ENCODE measurements at places on chromosomes 2 and 18.

GRCh38 chr2:28904802-28905457, 10.5 kb downstream of the WDR43 start:
- no peak for DNase-seq

DNA sequence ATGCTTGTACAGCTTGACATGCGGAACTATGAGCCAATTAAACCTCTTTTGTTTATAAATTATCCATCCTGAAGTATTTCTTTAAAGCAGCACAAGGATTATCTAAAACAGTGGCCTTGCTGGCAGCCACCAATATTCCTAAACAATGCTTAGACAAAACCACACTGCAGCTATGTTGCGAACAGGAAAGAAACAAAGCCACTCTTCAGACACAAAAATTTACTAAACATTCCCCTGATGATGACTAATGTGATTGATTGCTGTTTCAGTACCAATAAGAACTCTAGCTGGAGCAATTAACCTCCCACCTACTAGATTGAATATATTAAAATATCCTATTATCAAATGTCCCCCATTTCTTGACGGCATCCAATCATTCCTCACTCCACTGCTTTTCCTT, 325.8 kb upstream of the REG3G start:
- DNase-seq = no peak

GRCh38 chr2:18077231-18077630, 198.8 kb downstream of the KCNS3 start:
- no peak for DNase-seq

GRCh38 chr18:57547260-57547659, 39.2 kb downstream of the FECH start:
- no peak for DNase-seq

- DNase-seq = no peak
These were observed 70.1 kb downstream of the NOL10 start for GRCh38 chr2:10619643-10620042.

DNA sequence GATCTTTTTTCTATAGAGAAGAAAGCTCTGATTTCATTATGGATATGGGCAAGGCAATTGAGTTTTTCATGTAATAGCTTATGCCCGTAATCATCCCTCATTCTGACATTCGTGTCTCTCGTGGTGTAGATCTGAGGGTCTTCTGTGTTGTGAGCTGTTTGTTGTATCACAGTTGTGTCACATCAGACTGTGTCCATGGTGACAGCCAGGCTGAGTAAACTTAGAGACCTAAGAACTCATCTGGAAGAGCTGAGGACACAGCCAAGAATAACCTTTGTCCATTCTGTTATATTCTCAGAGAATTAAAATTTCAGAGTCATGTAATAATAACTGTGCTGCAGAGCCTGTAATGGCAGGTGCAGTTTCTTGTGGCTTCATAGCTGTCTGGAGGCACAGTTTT, 116.5 kb downstream of the ATP9B start:
- no peak for DNase-seq

- no peak for DNase-seq
These were observed 31.1 kb downstream of the ACTR3 start for GRCh38 chr2:113920996-113921395.

DNA sequence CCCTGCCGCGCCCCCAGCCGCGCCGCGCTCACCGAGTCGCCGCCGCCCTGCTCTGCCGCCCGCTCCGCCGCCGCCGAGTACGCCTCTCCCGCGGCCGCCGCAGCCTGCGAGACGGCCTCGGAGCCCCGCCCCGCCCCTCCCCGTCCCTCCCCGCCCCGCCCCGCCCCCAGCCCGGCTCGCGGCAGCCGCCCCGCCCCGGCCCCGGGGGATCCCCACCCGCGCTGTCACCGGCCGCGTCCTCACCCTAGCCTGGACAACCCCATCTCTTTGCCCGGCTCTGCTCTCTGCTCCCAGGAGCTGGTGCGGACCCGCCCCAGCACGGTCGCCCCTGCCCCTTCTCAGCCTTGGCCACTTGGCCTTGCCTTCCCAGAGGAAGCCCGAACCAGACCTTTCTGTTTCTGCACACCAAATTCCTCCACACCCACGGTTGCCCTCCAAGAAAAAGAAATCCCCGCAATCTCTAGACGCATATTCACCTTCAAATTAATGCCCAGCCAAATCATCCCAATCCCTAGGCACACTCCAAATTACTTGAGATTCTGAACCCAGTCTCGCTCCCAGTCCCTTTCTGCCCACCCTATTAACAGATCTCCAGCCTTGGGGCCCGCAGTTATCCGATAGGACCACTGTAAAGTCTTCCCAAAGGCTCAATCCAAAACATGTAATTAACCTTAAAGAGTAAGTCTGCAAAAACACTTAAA, at the start of gene CYRIA:
TSS of gene CYRIA (minus strand) at position 87 of the 701 bp plus-strand sequence. CDS start 77,715 bp downstream, outside the sequence.
- no peak for DNase-seq

DNA sequence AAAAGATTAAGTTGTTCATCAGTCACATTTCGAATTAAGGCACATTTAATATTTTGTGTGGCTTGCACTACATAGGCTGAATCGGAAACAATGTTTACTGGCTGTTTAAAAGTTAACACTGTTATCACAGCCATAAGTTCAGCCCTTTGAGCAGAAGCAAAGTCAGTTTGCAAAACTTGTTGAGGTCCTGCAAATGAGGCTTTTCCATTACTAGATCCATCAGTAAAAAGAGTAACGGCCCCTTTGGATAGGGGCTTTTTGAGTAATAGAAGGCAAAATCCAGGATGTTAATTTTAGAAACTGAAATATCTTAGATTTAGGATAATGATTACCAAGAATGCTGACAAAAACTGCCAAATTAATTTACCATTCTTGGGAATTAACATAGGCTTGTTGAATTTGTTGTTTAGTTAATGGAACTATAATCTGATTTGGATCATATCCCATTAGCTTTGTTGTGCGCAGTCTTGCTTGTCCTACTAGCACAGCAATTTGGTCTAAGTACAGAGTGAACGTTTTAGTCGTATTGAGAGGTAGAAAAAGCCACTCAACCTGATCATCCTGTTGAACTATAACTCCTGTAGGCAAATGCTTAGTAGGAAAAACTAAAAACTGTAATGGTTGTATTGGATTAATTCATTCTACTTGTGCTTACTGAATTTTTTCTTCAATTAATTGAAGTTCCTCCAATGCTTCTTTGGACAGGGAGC, 13.9 kb upstream of the SUCLG1 start:
- no peak for DNase-seq

GRCh38 chr2:13560322-13560721, 843.6 kb downstream of the TRIB2 start:
- no peak for DNase-seq

- no peak for DNase-seq
These were observed 17.9 kb downstream of the SERPINB8 start for GRCh38 chr18:63987743-63988142.

- DNase-seq = no peak
These were observed 234.5 kb downstream of the VAPA start for GRCh38 chr18:10148189-10148929.

DNA sequence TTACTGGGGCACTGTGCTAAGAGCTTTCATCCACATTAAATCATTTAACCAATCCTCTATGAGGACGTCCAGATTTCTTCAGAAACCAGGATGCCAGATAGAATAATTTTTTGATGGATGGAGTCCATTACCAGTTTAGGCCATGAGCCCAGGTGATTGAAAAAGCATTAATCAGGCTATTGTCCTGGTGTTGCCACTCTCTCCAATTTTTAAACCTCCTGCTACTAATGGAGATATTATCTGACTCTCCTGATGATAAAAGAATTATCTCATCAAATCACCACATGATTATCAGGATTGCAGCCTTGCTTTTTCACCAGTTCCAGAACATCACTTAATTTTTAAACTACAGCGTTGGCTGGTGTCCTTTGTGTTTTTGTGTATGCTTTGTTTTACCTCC, 402.2 kb downstream of the CLIP4 start:
- DNase-seq = no peak

DNA sequence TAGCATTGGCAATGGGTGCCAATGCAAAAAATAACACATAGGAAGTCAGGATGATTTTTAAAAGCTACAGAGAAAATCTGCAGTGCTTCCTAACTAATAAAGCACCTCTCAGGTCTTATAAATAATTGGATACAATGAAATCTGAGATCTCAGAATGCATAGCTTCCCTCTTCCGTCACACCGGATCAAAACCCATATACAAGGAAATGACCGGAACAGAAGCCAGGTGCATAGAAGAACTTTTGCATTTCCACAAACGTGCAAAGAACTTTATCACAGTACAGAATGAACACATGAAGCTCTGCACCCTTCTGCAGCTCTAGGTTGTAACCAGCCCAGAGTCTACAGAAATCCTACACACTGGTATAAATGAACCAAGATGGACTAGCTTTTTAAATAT, 145.4 kb downstream of the TCF4 start:
- DNase-seq = no peak

GRCh38 chr2:10089565-10090190, 9.5 kb upstream of the CYS1 start:
- no peak for DNase-seq
